ENCODE measurements at places on chromosomes 3 and 15.

- DNase-seq = no peak
These were observed 75.8 kb downstream of the CTNNB1 start for GRCh38 chr3:41274944-41275668.

GRCh38 chr15:71939981-71940588, 129.7 kb downstream of the NR2E3 start:
- no peak for DNase-seq

DNA sequence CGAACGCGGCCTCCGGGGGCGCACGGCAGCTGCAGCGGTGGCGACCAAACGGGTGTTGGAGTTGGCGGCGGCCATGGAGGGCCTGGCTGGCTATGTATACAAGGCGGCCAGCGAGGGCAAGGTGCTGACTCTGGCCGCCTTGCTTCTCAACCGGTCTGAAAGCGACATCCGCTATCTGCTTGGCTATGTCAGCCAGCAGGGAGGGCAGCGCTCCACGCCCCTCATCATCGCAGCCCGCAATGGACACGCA, 725 bp downstream of the FEM1B start:
- peak; percentile 85 for DNase-seq

- no peak for DNase-seq
These were observed 63.9 kb downstream of the XXYLT1 start for GRCh38 chr3:195207056-195207455.

DNA sequence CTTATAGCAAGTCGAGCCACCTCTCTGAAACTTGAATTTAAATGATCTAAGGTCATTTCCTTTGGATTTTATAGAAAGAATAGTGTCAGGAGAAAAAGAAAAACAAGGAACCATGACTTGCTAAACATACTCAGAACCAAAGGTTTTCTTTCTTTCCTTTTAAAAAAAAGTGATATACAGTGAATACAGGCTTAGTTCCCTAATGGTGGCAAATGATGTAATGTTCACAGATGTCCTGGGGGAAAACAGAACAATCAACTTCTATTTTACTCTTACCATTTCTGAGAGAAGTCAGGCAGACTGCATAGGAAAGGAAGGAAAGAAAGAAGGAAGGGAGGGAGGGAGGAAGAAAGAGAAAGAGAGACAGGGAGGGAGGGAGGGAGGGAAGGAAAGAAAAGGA, 56.5 kb downstream of the ST6GAL1 start:
- DNase-seq = no peak

- no peak for DNase-seq
These were observed 92.7 kb upstream of the CFAP20DC start for GRCh38 chr3:59142556-59142955.

GRCh38 chr3:153163756-153164550, 1.9 kb downstream of the RAP2B start:
- DNase-seq = peak; percentile 39

GRCh38 chr3:35486295-35486694, 153.0 kb upstream of the ARPP21 start:
- no peak for DNase-seq

DNA sequence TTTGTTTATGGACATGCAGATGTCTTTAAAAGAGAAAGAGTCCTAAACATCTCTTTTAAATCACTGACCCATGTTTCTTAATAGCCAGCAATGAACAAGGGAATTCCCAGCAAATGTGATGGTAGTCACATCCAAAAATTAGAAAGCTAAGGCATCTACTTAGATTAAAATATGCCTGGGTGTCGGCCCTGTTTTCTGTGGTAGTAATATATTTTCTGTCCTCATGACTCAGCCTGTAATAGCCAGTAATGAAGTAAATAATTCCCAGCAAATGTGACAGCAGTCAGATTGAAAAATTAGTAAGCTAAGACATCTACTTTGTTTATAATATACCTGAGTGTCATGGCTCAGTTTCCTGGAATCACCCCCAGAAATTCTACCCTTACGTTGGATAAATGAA, 60.6 kb upstream of the MYRIP start:
- no peak for DNase-seq

DNA sequence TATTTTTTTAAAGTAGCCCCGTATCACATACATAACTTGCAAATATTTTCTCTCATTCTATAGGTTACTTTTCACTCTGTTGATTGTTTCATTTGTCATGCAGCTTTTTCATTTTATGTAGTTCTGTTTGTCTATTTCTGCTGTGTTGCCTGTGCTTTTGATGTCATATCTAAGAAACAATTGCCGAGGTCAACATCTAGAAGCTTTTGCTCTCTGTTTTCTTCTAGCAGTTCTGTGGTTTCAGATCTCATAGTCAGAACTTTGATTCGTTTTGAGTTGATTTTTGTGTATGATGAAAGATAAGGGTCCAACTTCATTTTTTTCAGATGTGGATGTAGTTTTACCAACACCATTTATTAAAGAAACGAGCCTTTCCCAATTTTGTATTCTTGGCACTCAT, 79.5 kb downstream of the CD200 start:
- no peak for DNase-seq

DNA sequence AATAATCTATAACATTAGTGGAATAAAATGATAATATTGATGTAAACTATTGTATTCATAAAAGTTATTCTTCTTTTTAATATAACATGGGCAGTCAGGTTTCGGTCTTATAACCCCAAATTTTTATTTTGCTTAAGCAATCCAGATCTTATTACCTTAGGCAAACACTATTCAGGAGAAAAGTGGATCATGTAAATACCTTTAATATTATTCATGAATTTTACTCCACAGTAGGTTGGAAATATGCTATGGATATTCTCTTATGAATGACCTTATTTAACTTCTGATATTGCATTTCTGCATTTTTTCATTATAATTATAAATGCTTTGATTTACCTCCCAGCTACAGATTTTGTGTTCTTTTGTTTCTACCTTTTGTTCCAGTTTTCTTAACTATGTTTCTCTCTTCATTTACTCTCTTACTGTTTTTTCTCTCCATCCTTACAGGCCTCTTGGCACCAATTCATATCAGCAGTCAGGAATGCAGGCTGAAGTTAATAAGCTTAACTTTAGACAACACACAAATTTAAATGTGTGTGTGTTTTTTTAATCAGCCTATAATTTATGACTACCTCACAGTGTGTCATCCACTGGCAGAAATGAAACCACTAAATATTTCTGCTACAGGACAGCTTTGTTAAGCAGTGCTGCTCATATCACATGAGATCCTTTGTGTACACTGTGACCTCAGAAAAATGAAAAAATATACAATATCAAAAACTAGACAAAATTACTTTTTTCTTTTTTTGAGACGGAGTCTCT, 111.0 kb downstream of the NSUN3 start:
- no peak for DNase-seq

GRCh38 chr15:58748852-58749531, 515 bp downstream of the ADAM10 start:
- peak; percentile 71 for DNase-seq

GRCh38 chr15:45113380-45113990, 487 bp downstream of the DUOX2 start:
- DNase-seq = no peak

DNA sequence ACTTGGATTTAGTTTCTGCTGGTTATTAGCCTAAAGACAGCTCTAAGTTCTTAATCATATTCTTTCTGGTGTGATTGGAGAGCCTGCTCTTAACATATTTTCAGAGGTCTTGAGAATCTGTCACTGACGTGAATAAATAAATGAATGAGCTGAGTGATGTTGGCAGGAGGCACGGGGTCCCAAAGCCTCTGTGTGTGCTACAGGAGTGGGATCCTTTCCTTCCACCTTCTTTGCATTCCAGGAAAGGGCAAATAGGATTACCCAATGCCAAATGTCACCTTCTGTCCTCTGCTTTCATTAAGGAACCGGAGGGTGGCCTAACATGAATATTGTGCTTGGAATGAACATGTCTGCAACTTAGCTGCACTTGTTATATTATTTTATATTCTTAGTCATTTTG, 53.1 kb downstream of the CD47 start:
- DNase-seq = no peak

Measured in brain (organoid and tissue), 16 donors.